ENCODE measurements at places on chromosomes 4 and X.

GRCh38 chrX:130051176-130051845, 59.0 kb downstream of the ELF4 start:
- H3K36me3 ChIP-seq: no peaks in the 10 kb centered on the region
- H3K4me3 ChIP-seq: no peak overlapping the region
- H3K4me1 ChIP-seq: no peaks in the 10 kb centered on the region
- DNase-seq: no peak
- no peaks in the 10 kb centered on the region for H3K27me3 ChIP-seq

GRCh38 chr4:83724485-83725335, 188.8 kb downstream of the GPAT3 start:
- H3K4me1 ChIP-seq: no peaks in the 10 kb centered on the region
- H3K4me3 ChIP-seq: no peak overlapping the region
- DNase-seq: no peak
- H3K27me3 ChIP-seq: no peaks in the 10 kb centered on the region
- no peaks in the 10 kb centered on the region for H3K36me3 ChIP-seq
- H3K27ac ChIP-seq: no peak overlapping the region

DNA sequence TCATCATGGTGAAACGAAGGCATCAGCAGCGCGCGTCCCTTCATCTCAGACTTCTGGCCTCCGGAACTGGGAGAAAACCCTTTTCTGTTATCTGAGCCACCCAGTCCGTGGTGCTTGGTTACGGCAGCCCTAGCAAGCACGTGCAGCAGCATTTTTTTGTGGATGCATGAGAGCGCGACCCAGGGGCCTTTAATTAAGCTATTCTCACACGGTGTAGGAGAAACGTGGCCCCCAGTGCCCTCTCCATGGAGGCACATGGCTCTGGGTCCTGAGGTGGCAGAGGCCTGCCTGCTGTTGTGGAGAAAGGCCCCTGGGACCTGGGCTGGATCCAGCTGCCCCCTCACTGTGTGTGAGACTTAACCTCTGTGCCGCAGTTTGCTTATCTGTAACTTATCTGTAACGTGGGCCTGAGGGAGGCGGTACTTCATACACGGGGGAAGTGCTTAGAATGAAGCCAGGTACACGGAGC, 9.5 kb downstream of the CLCN4 start:
- H3K4me1 ChIP-seq: no peaks in the 10 kb centered on the region
- no peak for DNase-seq
- H3K27ac ChIP-seq: no peak overlapping the region
- H3K36me3 ChIP-seq: no peaks in the 10 kb centered on the region
- H3K4me3 ChIP-seq: no peak overlapping the region
- no peaks in the 10 kb centered on the region for H3K27me3 ChIP-seq

- no peak for DNase-seq
- H3K4me1 ChIP-seq: no peaks in the 10 kb centered on the region
- no peak overlapping the region for H3K27ac ChIP-seq
- no peak overlapping the region for H3K4me3 ChIP-seq
- H3K27me3 ChIP-seq: no peaks in the 10 kb centered on the region
Observed at GRCh38 chr4:142974328-142974727, 128.2 kb upstream of the INPP4B start.

GRCh38 chr4:145048817-145049216, 49.2 kb downstream of the ANAPC10 start:
- H3K27me3 ChIP-seq: no peaks in the 10 kb centered on the region
- H3K36me3 ChIP-seq: no peaks in the 10 kb centered on the region
- DNase-seq: no peak
- H3K4me1 ChIP-seq: no peaks in the 10 kb centered on the region
- no peak overlapping the region for H3K27ac ChIP-seq
